ENCODE measurements at places on chromosomes 4 and X.

DNA sequence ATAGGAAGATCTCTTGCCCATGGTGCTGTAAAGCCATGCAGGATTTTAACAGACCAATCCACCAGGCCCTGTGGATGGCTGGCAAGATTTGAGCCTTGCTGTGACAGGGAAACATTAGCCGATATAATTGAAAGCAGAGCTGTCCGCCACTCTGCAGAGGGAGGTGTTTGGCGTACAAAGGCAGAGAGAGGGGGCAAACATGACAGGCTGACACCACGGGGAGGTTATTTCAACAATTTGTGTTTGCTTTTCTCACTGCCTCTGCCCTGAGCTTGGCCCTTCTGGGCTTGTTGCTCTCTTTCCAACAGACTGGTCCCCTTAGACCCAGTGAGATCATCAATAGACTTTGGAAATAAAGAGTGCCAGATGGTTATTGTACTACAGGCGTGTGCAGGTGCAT, 59.4 kb downstream of the CLNK start:
- no peak for DNase-seq

- DNase-seq, result no peak
Observed at GRCh38 chrX:1322393-1322792, 14.2 kb upstream of the IL3RA start.

DNA sequence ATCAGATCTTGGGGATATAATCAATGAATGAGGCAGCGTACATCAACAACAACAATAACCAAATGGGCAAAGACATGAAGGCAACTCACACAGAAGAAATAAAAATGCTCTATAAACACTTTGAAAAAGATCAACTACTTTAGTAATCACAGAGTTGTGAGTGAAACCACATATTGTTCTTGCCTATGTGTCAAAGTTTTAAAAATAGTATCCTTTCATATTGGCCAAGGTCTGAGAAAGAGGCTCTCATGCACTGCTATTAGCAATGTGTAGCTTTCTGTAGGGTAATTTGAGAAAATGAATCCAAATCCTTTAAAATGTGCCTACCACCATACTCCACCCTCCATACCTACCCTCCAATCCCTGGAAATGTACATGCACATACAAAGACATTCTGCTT, 25.0 kb downstream of the COQ2 start:
- DNase-seq, result no peak

DNA sequence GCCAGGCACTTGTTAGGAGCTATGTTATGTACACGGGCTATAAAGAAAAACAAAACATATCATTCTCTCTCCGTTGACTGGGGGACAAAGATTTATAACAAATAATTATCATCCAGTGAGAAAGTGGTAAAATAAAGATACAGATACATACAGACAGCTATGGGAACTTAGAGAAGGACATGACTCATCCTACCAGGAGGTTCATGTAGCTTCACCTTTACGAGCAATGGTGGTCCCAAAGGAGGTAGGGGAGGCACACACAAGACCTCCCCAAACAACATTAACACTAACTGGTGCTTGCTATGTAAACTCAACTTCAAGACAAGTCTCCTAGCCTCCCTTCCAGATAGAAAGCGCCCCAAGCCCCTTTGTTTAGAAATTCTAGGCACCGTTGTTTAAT, 8.9 kb downstream of the AMBN start:
- no peak for DNase-seq

DNA sequence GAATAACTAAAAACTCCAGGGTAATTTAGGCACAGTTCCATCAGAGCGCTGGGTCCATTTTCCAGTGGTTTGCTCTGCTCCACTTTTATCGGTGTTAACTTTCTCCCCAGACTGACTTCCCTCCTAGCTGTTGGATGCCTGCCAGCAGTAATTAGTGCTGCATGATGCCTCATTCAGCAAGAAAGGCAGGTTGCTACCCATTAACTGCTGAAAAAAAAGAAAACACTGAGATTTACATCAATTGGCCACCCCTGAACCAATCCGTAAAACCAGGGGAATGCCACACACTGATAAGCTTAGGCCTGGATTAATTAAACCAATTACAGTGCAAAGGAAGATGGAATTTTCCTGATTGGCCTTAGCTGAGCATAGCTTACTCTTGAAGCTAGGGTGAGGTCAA, 182.4 kb upstream of the CXXC4 start:
- no peak for DNase-seq

DNA sequence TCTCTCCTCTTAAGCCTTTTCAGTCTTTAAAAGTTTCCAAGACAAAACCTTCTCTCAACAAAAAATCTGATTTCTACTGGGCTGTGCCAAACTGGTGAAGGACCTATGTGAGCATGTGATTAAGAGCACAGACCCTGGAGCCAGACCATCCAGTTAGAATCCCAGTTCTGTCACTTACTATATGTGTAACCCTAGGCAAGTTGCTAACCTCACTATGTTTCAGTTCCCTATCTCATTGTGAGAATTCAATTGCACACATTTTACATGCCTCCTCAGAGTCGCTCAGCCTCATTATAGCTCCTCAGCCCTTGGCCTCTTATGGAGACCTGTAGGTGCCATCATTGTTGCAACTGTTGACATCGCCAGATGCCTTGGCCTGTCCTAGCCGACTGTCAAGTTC, 54.1 kb upstream of the VEGFD start:
- no peak for DNase-seq

GRCh38 chr4:92962831-92963230, 659.1 kb downstream of the GRID2 start:
- DNase-seq, result no peak

GRCh38 chr4:79450053-79450452, 42.0 kb upstream of the GK2 start:
- no peak for DNase-seq

GRCh38 chr4:183107891-183108459, 8.9 kb downstream of the WWC2 start:
- no peak for DNase-seq

- DNase-seq, result no peak
Observed at GRCh38 chr4:20338841-20339240, 87.1 kb downstream of the SLIT2 start.

- DNase-seq, result no peak
Observed at GRCh38 chrX:133373386-133374079, 41.8 kb downstream of the GPC4 start.

DNA sequence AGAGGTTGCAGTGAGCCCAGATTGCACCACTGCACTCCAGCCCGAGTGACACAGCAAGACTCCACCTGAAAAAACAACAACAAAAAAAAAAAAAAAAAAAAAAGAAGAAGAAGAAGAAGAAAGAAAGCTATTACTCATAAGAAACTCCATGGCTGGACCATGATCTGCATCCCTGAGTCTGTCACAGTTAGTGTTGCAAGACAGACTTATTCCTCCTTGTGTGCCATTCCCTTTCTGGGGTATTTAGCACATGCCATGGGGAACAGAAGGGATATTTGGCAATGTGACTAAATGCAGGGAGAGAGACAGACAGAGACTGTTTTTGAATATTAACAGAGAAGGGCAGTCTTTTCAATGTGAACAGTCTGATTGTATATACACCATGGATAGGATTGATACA, 16.7 kb upstream of the PDS5A start:
- no peak for DNase-seq

GRCh38 chr4:90281541-90282355, 154.6 kb downstream of the CCSER1 start:
- DNase-seq, result no peak

DNA sequence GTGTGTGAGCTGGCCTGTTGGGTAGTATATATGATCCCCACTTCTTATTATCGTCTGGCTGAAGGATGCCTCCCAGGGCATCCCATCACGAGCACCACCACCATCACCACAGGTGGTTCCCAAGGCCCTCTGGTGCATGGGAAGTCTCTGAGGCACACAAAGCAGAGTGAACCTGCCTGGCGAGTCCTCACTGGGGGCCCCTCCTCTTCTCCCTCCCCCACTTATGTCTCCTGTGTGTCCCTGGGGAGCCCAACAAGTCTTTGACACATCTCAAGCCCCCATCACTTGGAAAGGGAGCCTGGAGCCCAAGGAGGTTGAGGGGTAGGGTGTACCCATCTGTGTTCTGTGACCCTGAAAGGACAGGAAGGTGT, 45.5 kb upstream of the NKX1-1 start:
- no peak for DNase-seq

All from stimulated activated CD4-positive, alpha-beta T cell treated with anti-CD3 and anti-CD28 coated beads, TNF-alpha, amount 100 ng/mL, for 1 hour (primary cell).